Germinal center (tissue), 1 donor: ENCODE measurements at places on chromosomes 7 and 10.

- DNase-seq, result no peak
These were observed 28.1 kb downstream of the COL13A1 start for GRCh38 chr10:69829775-69830174.

DNA sequence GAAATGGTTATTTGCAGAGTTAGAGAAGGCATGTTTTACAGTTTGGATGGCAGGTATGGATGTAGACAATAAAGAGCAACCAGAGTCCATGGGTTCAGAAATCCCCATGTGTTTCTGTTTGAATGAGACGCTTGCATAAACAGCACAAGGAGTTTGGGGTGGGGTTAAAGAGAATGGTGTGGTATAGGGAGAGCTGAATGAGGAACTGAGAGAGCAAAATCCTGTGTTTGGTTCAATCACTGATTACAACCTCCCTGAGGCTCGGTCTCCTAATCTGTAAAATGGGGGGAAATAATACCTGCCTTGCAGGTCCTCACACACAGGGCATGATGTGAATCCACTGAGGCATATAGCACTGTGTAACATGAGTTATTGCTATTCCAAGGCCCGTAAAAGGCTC, 23.7 kb downstream of the CAV1 start:
- DNase-seq, result no peak

GRCh38 chr7:112866424-112866823, 76.2 kb upstream of the TMEM168 start:
- no peak for DNase-seq

DNA sequence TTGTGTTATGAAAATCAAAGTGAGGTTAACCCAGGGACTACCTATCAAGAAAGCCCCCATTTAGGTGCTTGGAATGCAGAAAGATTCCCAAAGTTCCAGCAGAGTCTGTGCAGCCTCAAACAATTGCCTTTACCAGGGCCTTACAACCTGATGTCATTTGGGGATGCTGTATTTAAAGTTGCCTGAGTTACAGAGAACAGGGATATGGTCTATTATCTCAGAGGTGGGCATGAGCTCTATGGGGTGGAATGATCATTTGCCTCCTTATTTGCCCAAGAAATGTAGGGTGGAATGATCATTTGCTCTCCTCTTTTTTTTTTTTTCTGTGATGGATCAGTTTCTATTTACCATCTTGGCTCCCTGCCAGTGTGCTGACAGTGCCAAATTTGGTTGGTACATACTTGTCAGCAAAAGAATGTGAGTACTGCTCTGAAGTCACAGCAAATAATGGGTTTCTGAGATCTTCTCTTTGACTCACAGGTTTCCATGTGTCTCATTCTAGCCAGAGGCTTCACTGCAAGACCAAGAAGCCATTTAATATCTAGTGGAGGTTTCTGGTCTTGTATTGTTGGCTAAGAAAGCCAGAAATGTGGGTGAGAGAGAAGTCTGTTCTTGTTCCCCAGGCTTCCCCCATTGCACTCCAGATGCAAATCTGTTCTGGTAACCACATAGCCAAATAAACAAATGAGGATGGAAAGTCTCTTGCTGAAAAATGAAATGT, 45.5 kb upstream of the ZNRF2 start:
- peak; percentile 61 for DNase-seq

DNA sequence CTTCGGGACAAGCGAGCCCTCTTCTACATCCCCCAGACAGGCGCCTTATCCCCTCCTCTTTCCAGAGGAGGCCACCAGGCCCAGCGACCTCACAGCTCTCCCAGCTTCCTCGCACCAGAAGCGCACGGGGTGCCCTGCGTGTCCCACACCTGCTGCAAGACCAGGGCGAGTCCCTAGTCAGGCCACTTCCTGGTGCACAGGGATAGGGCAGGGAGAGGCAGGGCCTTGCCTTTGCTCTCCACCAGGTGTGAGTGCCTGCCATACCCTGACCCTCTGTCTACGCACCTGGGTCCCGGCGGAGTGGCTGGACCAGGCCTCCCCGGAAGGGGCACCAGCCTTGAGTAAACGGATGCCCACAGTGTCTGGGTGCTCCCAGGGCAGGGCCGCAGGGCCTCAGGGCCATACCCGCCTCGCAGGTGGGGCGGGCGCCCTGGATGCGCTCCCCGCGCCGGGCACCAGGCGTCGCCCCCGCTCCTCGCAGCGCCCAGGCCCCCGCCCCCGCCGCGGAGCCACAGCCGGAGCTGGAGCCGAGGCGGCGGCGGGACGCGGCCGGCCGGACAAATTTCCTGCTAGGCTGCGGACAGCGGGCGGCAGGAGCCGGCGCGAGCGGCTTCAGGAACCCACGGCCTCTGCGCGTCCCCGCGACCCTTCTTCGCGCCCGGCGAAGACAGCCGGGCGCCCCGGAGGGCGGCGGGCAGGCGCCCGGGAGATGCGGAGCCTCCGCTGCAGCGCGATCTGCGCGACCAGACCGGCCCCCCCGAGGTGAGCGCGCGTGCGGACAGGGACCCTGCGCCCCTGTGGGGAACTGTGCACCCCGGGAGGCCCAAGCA, at the start of gene PTPRE:
PTPRE (plus strand) TSS at position 556 of the 830 bp plus-strand sequence. CDS start 133,779 bp downstream, outside the sequence.
- DNase-seq, result peak; percentile 74
